CD4-positive, alpha-beta T cell treated with Interleukin-17A for 1 hour (primary cell): ENCODE measurements at places on chromosomes 3 and 15.

- no peak for DNase-seq
Observed at GRCh38 chr3:55183201-55183600, 255.3 kb upstream of the LRTM1 start.

DNA sequence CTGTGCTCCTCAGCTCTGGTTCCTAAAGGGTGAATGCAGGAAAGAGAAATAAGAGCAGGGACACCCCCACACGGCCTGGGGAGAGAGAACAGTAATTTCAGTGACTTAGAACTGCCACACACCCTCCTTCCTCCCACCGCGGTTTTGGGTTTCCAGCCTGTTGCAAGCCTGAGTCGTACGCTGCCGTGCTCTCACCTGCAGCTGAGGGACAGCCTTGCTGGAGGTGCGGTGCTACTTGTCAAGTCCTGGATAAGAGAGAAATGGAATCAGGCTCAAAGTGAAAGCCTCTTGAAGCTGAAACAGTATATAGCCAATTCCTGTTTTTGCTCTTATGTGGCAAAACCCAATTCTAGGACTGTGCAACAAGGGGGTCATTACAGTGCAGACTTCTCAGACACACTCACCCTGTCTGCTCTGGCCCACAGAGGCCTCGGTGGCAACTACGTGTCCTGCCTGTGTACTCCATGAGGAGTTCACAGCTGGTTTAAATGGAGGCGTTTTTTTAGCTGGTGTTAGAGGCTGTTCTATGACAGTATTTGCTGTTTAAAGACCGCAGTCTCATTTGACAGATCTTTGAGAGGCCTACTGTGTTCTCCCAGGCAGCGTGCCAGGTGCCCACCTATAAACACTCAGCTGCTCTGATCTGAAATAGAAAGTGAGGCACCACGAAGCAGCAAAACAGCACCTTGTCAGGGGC lies 42.9 kb downstream of the TBC1D2B start:
- peak; percentile 79 for DNase-seq

GRCh38 chr3:32180141-32180784 lies 58.2 kb upstream of the CMTM8 start:
- no peak for DNase-seq

DNA sequence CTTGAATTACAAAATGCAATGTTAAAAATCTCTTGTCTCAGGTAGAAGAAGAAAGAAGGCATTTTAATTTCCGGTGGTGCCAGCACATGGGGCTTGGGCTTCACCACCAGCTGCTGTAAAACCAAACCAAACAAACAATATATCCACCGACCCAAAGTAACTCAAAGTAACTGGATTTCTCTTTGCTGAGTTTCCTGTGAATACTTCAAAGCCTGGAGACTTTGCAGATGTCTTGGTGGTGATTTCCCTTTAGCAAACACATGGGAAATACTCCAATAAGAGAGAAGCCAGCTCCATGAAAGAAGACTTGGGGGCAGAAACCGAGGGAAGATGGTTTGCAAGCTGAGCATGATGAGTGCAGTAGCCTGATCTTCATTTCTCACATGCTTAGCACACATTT lies 62.6 kb downstream of the EIF4E3 start:
- DNase-seq = no peak
